ENCODE measurements at places on chromosomes 1 and 21.

DNA sequence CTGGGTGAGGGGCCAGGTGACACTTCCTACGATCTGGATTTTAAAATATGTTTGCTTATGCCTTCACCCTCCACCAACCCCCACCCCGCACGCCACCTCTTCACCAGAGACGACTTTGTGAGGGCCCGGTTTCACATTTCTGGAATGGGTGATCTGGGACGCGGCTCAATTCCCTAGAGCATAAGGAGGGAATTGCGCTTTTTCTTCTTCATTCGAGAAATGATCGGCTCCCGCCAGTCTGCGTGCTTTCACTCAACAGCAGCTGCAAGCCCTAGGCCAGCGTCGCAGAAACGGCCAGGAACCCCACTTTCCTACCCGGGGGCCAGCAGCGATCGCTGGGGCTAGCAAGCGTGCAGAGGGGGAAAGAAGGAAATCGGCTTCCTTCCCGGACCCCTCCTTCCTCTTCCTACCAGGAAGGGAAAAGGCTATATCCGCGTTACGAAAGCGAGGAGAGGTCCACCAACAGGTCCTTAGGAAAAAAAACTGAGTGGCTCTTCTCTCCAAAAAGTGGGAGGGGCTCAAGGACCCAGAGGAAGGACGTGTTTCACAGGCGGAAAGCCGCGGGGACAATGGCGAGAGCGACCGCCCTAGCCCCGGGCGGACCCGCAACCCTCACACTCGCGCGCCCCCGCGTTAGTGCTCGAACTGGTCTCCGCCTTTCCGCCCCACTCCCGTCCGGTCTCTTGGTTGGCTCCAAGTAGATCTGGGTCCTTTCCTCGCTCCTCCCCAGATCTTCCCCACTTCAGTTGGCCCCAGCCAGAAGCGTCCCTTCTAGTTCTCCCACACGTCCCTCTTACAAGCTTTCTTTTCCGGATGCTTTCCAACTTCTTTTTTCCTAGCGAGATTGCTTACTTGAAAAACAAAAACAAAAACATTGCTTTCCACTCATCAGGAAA, 1.1 kb upstream of the ADAMTS1 start:
- peak; percentile 86 for DNase-seq

DNA sequence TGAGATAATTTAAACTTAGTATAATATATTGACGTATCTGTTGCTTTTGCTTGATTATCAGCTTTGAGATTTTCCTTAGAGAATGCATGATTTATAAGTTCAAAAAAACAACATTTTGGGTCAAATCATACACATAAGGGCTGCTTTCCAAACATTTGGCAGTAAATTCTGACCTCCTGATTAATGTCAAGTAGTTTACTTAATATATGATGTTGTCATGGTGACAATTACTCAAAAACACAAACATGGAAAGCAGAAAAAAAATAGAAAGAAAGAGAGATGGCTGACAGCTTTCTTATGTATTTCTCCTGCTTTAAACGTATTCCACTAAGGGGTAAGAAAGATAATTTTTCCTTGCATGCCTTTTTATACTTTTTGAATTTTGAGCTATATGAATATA, 258.2 kb upstream of the C1orf105 start:
- DNase-seq = no peak

GRCh38 chr1:22536506-22536905, 26.8 kb upstream of the EPHA8 start:
- no peak for DNase-seq

DNA sequence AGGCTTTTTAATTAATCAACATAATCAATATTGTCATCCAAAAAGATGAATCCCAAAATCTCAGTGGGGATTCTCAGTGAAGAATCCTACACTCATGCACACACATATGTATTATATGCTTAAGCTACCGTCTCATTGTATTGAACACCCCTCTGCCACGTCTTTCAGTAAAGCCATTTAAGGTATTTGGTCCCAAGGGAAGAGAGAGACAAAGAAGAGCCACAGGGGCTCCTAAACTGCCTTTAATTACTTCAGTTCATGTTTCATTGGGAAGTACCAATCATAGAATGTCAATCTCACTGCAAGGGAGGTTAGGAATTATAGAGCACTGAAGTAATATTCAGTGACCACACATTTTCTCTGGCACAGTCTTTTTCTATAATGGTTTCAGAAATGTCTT, 388.6 kb upstream of the NEGR1 start:
- DNase-seq = no peak

- DNase-seq = no peak
Measured at GRCh38 chr1:89901957-89902669, 81.3 kb downstream of the LRRC8D start.

- DNase-seq = no peak
Measured at GRCh38 chr21:44982558-44983250, 42.9 kb downstream of the SLX9 start.

DNA sequence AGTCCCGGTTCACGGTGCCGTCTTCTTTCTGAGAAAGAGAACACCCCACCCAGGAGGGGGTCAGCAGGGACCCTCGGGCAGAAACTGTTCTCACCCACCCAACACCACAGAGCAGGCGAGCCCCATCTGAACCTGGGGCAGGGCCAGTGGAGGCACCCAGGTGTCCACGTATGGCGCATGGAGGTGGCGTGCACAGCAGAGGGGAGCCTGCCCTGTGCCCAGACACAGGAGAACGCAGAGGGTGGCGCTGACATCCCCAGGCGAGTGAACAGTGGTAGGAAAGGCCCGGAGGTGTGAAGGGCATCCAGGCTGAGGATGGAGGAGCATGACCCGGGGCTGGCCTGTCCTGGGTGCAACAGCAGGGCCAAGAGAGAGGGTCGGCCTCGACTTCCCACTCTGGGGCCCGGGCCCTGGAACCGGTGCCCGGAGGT, 91.1 kb downstream of the STUM start:
- no peak for DNase-seq

- DNase-seq = no peak
Measured at GRCh38 chr1:44546403-44547053, 127.8 kb downstream of the TMEM53 start.

- DNase-seq = no peak
Measured at GRCh38 chr1:2951856-2952255, 69.4 kb upstream of the ACTRT2 start.

DNA sequence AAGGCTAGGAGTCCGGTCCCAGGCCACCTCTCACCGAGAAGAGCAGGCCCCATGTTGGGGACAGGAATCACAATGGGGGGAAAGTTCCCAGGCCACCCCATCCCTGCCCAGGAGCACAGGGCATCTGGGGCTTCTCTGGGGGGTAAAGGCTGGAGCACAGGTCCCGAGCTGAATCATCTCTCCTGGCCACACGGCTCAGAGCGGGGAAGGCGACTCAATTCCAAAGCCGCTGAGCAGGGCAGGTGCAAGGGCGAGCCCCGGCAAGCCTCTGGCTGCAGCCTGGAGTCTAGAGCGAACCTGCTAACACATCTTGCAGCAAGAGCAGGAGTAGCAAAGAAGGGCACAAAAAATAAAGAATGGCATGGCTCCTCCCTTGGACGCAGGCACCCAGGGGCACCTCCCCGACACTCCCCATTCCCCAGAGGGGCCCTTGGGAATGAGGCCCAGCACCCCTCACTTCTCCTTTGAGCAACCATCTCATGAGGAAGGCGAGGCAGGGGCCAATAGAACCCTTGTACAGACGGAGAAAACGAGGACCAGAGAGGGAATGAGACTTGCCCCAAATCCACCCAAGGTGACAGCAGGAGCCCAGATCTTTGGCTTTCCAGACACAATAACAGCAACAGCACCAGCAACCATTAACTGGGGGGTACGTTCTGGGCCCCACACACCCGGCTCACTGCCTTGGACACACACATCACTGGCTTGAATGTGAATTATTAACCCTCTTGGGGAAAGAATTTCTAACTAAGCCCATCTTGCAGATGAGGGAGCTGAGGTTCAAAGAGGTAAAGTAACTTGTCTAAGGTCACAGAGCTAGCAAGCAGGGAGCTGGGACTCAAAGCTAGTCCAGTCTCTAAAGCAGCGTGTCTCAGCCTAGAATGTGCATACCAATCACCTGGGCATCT, 20.7 kb upstream of the ALDH4A1 start:
- DNase-seq = no peak

GRCh38 chr21:45823100-45823681, 158.4 kb upstream of the COL6A1 start:
- DNase-seq = no peak

- DNase-seq = no peak
Measured at GRCh38 chr1:6234502-6235295, 1.1 kb downstream of the ICMT start.

GRCh38 chr1:22529901-22530621, 33.2 kb upstream of the EPHA8 start:
- peak; percentile 87 for DNase-seq

DNA sequence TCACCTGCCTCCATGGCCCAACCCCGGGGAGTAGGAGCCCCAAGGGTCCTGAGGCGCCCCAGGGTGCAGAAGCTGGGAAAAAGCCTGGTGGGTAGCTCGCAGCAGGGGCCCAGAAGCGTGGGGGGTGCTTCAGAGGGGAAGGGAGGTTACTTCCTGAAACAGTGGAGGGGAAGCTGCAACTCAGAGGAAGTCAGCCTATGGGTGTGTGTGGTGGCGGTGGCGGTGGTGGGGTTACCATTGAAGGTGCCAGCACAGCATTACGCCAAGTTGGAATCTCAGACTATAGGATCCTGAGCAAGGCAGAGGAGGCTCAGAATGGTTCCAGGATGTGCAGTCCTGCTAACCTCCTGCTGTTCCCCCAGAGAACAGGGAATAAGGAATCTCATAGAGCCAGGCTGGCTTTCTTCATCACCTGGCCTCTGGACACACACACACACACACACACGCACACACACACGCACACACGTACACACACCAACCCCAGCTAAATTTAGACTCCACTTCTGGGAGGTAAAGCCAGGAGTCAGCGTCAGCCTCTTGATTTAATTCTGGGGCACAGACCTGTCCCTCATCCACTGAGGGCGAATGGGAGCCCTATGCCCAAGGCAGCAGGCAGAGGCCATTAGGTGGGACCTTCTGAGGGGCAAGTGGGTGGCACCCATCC, 1.3 kb downstream of the DENND4B start:
- no peak for DNase-seq

DNA sequence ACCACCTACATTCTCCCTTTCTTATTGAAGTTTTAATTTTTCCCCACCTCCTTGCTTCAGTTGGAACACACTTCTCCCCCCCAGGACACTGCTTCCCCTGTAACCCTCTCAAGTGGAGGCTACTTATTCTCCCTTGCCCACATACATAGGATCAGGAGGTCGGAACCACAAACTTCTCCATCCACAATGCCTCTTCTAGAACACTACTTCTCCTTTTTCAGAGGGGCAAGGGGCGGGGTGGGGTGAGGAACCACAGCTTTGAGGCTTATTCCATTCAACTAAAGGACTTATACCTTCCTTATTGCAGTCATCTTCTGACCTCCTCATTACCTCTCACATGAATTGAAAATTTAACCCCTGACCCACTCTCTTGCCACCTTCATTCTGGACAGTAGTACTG, 81.3 kb downstream of the NEK7 start:
- no peak for DNase-seq

GRCh38 chr1:14371771-14372497, 226.6 kb upstream of the KAZN start:
- no peak for DNase-seq

DNA sequence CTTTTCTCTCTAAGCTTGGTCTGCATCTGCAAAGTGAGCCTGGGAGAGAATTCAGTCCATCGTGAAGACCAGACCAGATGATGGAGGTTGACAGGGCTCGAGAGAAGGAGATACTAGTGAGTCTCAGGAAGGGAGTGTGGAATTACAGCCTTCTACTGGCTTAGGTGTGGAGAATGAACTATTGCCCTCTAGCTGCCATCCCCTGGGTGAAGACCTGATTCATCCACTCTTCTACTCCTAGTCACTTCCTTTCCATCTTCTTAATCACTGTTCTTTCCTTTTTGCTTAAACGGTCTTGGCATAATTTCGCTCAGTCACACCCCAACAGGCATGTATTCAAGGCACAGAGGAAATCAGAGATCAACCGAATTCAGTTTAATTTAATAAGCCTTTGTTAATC, 34.0 kb upstream of the HSD17B7 start:
- no peak for DNase-seq

DNA sequence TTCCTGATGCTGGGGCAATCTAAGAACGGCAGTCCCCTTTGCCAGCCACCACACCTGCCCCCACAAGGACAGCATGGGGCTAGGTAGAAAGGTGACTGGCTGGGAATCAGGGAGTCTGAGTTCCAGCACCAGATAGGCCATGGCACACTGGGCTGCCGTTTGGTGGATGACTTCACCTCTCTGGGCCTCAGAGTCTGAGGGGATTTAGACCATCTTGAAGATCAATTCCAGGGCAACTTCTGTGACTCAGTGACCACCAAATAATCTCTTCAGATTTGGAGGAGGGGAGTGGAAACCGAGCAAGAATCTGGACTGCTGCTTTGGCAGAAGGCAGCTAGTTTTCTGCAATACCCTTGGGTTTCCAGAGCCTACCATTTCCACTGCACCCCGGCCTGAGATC, 92.1 kb upstream of the EDN2 start:
- no peak for DNase-seq

- DNase-seq = no peak
Measured at GRCh38 chr1:107877092-107877491, 87.9 kb downstream of the VAV3 start.

DNA sequence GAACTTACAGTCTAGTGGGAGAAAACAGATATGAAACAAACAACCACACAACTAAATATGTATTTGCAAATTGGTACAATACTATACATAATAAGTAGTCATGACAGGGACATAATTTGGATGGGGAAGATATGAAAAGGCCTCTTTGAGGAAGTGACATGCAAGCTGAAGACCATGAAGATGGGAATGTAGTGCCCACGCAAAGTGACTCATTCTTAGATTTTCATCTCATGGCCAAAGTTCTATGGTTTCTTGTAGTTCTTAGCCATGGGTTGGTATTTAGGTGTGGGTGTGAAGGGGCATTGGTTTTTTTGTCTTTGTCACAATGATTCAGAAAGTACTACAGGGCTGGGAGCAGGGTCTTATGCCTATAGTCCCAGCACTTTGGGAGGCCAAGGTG, 105.4 kb upstream of the FAM78B start:
- DNase-seq = no peak

DNA sequence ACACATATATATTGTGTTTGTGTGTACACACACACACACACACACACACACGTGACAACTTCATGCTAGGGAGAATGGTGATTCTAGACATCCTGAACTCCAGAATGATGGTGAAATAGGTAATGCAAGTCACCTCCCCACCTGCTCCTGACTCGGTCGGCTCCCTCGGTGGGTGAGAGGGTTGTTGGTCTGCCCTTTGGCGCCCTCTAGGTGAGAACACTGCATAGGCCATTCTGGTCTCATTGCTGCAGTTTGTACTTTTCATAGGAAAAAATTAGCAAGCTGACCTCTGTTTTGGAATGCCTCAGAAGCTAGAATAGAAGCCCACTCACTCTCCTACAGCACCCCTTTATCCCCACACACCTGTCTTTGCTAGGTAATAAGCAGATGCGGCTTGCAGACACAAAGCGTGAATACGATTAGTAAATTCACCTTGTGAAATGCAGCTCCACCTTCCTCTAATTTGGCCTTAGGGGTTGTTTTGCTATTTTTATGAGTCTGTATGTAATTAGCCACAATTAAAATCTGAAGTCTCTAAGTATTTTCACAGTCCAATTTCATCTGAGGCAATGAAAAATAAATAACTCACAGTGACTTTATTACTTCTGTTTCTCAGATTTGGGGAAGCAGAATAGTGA, 130.0 kb upstream of the KCNJ15 start:
- DNase-seq = peak; percentile 29
